Mammary epithelial cell (primary cell): ENCODE measurements at places on chromosomes 16 and 17. TPM values are rescaled to one million over a fixed set of nuclear protein-coding genes. Genes with fewer than 3 reads are reported as not detected.
A peak's percentile ranks its signal among the peaks of the same experiment; 100 is the strongest.

Gene CACNG4
- not detected in 2 replicates for total RNA-seq

Gene IL4R
- total RNA-seq: 69.8 TPM

Gene PRCD
- total RNA-seq: 1.2 TPM

Gene GRAPL
- total RNA-seq: not detected in 2 replicates

Gene CES3
- 3.5 and 9.1 TPM in 2 replicates for total RNA-seq

Gene CNGB1
- total RNA-seq: 0.17 TPM

Gene SEZ6L2
- total RNA-seq: 8.5 TPM

Gene TNFSF13
- 5.3 TPM for total RNA-seq

Gene CCDC144A
- 1.3 and 1.8 TPM in 2 replicates for total RNA-seq

Gene TEX14
- total RNA-seq: under 0.01 TPM

- no peak for DNase-seq
These were observed 41.9 kb upstream of the SKAP1 start for GRCh38 chr17:48471817-48472410.

DNA sequence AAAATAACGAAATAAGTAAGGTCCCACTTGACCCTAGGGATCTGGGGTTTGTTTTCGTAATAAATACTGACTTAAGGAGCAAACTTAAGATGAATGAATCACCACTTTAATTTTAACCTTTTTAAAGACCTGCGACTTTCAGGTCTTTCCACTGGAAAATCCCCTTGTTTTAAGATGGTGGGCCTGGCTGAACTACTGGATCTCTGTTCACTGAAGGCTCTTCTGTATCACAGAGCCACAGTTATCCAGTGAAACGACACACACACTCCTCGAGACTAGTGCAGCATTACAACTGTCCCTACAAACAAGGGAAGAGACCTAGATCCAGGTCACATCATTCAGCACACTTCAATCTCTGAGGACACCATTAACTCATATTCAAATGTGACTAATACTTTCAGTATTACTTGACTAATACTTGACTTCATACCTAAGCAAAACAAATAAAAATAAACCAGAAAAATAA lies 299.0 kb downstream of the CEP112 start:
- DNase-seq: no peak

DNA sequence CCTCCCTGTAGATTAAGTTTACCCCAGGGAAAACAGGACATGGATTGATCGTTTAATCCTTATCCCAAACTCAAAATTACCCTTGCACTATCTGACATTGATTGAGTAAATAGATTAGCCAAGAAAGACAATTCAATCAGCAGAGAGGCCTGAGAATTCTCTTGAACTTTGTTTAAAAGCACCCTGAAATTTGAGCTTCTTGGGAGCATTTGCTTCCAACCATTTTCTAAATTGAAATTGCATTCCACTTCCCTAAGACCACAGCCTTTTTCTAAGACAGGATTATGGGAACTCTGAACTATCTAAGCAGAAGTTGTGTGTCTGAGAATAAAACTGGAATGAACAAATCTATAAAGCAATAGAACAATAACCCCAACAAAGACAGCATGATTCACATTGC lies 76.6 kb upstream of the TNRC6A start:
- DNase-seq: no peak

- no peak for DNase-seq
These were observed 8.8 kb downstream of the CNTNAP1 start for GRCh38 chr17:42691021-42691545.

GRCh38 chr16:34801875-34802274 lies 1342.5 kb downstream of the TP53TG3F start:
- no peak for DNase-seq

GRCh38 chr17:73637866-73638265 lies 6.4 kb downstream of the SDK2 start:
- no peak for DNase-seq

DNA sequence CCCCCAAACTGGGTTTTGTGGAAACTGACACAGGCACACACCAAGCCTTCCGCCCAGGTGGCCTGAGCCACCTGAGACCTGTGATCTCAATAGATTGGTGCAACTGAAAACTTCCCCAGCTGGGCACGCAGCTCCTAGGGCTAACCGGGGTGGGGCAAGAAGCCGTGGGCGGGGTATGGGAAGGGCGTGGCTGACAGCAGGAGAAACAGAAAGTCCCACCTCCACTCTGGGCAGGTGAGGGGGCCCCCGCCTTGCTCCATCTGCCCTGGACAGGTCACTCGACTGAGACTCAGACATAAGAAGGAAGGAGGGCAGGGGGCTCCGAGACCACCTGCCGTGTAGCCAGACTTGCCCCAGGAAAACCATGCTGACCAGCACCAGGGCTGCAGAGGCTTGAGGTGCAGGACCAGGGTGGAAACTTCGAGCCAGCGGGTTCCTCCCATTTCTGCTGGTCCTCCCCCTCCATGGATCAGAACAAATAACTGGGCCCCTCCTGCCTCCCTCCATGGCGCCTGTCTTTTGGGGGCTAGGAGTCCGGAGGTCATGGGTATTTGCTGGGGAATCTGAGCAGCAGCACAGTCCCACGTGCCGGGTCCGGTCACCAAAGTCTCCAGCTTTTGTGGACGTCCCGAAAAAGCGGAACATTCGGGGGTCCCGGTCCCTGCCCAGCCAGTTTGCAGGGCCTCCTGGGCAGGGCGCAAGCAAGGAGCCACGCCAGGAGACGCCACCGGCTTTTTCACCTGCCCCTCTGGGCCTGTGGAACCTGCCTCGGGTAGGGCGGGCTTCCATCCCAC lies 1.3 kb downstream of the TIMP2 start:
- peak; percentile 81 for DNase-seq

DNA sequence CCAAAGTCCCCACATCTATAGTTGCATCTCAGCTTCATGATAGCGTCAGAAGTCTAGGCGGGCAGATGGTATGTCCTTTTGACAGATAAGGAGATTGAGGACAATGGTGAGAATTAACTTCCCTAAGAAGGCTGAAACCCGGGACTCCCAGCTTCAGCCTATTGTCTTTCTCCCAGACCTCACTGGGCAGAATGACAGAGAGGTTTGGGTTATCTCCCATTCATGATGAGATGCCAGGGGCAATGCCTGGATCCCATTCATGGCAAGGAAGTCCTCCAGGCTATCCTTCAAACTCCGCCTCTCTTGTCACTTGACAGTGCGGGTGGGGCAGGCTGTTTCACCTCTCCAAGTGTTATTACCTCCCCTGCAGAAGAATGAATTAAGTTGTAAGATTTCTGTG lies 100.3 kb downstream of the IRX5 start:
- no peak for DNase-seq

DNA sequence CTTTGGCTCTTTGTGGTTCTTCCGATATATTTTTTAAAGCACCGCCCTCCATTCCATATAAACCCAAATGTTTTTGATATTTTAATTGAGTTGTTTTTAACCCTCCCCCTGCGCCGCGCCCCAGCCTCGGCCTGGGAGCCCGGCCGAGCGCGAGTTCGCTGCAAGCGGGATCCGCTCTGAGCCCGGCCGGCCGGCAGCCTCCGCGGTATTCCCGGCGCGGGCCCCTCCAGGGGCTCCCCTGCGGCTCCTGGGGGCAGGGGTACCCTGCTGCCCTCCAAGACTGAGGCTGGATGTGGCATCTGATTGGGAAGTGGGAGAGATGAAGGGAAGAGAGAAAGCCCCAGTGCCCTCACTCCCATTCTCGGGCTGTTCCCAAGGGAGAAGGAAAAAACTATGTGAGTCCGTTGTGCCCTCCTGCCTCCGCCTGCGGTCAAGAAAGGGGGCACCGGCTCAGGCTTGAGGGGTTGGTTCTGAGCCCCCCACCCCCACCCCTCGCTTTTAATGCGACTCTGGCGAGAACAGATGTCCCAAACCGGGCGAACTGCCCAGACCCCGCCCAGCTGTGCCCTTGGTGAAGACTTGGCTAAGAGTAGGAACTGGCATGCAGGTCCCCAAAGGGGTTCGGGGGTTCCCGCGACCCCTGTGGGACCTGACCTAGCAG lies 8.6 kb downstream of the NEUROD2 start:
- DNase-seq: no peak

- DNase-seq: no peak
These were observed 46.6 kb downstream of the PLD6 start for GRCh38 chr17:17159571-17159970.

DNA sequence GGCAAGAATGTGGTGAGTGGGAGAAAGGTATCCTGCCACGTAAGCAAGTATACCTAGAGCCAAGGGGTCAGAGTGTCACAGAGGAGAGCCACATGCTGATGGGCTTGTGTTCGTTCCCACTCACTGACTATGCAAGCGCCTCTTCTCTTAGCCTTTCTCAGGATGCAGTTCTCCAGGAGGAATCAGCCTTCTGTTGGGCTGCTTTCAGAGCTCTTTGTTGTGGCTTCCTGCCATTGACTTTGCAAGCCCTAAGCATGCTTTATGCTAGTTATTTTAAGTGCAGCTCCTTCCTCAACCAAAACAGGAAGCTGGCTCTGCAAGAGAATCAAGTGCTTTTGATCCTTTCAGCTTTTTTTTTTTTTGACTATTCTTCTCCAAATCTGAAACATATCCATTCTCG lies 66.6 kb downstream of the SIAH1 start:
- no peak for DNase-seq

GRCh38 chr17:44438636-44439035 lies 49.2 kb upstream of the ITGA2B start:
- DNase-seq: no peak

- no peak for DNase-seq
These were observed 13.7 kb upstream of the RANGRF start for GRCh38 chr17:8274816-8275215.

- no peak for DNase-seq
These were observed 84.6 kb downstream of the C16orf78 start for GRCh38 chr16:49458243-49458642.

- peak; percentile 71 for DNase-seq
These were observed 4.3 kb downstream of the VAMP2 start for GRCh38 chr17:8158267-8159031.

- peak; percentile 58 for DNase-seq
These were observed 21.7 kb upstream of the VWA3A start for GRCh38 chr16:22070361-22071330.

- DNase-seq: no peak
These were observed 39.3 kb upstream of the MAP2K6 start for GRCh38 chr17:69375229-69375628.

- DNase-seq: peak; percentile 53
These were observed 3.0 kb downstream of the KRT31 start for GRCh38 chr17:41394254-41394996.

DNA sequence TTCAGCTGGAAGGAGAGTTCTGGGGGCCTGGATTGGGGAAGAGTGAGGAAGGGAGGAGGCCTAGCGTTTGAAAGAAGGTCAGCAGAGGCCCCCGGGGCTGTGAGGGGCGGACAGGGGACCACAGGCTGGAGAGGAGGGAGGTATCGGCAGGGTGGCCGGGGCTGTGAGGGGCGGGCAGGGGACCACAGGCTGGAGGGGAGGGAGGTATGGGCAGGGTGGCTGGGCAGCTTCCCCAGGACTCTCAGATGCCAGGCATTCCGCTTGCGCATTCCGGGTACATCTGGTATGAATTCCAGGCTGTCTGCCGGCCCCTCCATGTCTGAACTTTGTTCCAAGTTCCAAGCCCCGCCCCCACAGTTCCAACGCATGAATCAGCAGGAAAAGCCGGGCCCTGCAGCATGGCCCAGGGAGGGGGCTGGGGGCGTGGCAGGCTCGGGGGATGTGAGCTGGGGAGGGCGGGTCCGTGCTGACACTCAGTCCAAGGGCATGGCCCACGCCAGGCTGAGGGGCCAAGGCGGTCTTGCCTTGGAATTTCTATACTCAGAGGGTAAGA lies 4.3 kb upstream of the TLCD2 start:
- peak; percentile 92 for DNase-seq

- DNase-seq: peak; percentile 58
These were observed 517 bp downstream of the RUNDC1 start for GRCh38 chr17:42980766-42981397.

- DNase-seq: no peak
These were observed 5.7 kb upstream of the CX3CL1 start for GRCh38 chr16:57366544-57367040.

DNA sequence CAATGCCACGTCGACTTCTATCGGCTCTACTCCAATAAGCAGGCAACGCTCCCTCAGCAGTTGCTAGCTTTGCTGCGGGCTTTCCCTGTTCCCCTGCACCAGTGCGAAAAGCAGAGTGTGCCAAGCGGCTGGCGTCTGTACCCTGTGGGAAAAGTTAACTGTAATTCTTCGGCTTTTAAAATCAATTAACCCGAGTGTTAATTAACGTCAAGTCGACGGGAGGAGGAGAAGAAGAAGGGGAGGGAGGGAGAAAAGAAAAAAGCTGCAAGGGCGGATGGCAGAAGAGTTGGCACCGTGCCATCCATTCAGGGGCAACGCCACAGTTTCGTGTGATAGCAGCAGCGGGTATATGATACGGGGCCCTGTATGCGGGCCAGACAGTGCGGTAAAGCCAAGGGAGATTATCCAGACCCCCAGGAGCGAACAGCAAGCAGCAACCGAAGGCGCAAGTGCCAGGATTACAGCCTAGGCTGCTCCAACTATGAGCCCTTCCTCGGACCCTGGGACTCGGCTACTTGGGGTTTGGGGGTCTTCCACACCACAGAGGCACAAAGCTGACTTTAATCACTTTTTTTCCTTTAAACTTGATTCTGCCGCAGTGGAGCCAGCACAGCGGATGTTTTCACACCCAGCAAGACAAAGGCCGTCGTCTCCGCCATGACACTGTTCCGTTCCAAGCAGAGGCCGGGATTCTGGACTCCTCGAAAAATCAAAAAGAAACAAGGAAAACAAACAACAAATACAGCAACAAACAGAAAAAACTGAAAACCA lies 253.8 kb upstream of the PMFBP1 start:
- no peak for DNase-seq

GRCh38 chr17:63431939-63432804 lies 13.9 kb downstream of the CYB561 start:
- DNase-seq: no peak

GRCh38 chr16:1279945-1280589 lies 24.2 kb downstream of the TPSD1 start:
- DNase-seq: no peak

DNA sequence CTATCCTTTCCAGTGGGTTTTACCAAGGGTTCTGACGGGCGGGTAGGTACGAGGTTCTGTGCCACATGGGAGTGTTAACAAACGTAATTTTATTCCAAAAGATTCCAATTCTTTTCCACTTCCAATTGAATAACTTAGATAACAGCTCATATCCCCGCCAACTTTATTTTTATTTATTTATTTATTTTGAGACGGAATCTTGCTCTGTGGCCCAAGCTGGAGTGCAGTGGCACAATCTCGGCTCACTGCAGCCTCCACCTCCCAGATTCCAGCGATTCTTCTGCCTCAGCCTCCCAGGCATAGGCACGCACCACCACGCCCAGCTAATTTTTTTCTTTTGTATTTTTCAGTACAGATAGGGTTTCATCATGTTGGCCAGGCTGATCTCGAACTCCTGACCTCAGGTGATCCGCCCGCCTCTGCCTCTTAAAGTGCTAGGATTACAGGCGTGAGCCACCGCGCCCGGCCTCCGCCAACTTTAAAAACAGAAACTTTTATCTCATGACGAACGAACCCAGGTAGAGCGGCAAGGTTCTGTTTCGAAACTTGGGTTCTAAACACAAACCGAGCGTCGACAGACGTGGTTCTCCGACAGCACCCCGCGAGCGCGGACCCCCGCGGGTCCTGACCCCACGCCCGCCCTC lies 613 bp downstream of the ECI1 start:
- peak; percentile 53 for DNase-seq

- DNase-seq: no peak
These were observed 42.2 kb downstream of the STX8 start for GRCh38 chr17:9533441-9533840.
